Activated CD8-positive, alpha-beta memory T cell treated with anti-CD3 and anti-CD28 coated beads for 1 hour (primary cell): ENCODE measurements at places on chromosomes 1 and 21.

DNA sequence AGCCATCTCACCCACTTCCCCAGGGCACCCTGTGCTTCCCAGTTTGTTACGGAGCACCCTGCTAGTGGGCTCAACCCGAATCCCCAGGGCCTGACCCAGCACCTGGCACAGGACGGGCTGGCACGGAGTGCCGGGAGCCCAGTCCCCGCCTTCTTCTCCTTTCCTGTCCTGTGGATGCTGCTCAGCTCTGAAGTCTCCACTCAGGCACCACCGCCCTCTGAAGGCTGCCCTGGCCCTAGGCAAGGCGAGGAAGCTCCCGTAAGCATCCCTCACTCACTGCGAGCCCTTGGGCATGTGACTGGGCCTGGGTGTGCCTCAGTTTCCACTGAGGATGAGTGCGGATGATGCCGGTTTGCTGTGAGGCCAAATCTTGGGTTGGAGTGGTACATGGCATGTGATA, 21.8 kb downstream of the SLC1A7 start:
- no peak for DNase-seq

GRCh38 chr1:118898712-118899111, 89.4 kb downstream of the TBX15 start:
- DNase-seq = no peak

GRCh38 chr1:14055442-14056223, 355.6 kb downstream of the PRDM2 start:
- DNase-seq = no peak

- DNase-seq = no peak
These were observed 38.7 kb downstream of the CACHD1 start for GRCh38 chr1:64508629-64509028.

GRCh38 chr1:111943846-111944749, 45.4 kb downstream of the KCND3 start:
- no peak for DNase-seq

- no peak for DNase-seq
These were observed 23.6 kb upstream of the TTLL10 start for GRCh38 chr1:1150100-1150499.

GRCh38 chr1:242523719-242524570, 552 bp downstream of the PLD5 start:
- DNase-seq = no peak

DNA sequence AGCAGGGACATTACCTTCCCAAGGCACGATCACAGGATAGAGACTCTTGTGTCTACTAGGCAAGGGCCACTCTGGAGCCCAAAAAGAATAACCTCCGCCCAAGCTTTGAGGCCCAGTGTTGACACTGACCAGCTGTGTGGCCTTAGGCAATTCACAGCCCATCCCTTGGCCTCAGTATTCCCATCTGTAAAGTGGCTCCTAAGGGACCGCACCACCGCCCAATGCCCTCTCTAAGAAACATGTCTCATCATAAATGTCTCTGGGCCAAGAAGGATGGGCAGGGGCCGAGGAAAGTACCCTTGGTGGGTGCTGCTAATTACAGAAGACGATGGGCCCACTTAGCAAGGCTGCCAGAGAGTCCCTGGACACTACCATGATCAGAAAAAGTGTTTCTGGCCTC, 628 bp downstream of the ARHGEF19 start:
- DNase-seq = no peak

- DNase-seq = no peak
These were observed 548 bp upstream of the CDC20 start for GRCh38 chr1:43358121-43358745.

- DNase-seq = peak; percentile 60
These were observed 1.8 kb downstream of the CD160 start for GRCh38 chr1:145720878-145721671.

DNA sequence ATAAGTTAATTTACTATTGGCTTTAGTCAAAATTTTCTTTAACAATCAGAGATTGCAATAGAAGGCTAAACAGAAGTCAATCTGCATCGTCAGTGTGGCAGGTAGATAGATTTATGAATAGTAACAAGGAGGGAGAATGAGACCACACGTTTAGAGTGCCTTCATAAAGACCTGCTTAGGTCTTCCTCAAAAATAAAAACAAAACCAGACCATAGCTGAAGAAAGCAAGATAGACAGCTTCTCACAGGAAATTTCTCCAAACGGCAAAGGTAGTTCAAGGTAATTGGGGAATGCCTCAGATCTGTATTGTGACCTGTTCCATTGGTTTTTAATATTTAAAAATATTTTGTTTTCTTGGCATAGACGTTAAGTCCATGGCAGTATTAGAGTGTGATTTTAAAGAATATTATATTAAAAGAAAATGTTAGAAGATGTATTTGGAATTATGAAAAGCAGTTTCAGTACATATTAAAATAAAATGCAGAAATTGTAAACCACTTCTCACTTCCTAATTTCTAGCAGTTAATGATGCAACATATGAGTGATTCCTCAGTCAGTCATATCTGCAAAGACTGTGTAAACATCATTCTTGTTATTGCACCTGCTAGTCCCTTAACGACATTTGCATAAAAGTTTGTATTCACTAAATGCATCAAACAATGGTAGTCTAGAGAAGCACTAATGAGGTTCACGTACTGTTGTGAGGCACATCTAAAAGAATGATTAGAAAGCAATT, 278.0 kb downstream of the HLX start:
- DNase-seq = no peak

- no peak for DNase-seq
These were observed 42.7 kb upstream of the GLIS1 start for GRCh38 chr1:53781654-53782053.

DNA sequence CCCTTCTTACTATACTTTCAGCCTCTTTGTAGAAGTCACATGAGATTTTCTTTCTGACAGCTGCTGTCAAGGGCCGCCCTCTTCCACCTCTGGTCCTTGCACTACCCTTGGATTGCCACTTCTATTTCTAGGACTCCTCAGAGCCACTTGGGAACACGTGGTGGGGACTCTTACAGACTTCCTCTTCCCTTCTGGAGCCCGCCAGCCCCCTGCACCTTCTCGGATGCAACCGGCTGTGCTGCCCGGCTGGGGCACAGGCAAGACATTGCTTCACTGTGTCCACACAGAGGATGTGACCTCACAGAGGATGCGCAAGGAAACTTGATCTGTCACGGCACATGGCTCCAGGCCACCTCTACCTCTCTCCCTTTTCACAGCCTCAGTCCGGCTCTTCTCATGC, 2.4 kb upstream of the IKBKE start:
- DNase-seq = no peak

DNA sequence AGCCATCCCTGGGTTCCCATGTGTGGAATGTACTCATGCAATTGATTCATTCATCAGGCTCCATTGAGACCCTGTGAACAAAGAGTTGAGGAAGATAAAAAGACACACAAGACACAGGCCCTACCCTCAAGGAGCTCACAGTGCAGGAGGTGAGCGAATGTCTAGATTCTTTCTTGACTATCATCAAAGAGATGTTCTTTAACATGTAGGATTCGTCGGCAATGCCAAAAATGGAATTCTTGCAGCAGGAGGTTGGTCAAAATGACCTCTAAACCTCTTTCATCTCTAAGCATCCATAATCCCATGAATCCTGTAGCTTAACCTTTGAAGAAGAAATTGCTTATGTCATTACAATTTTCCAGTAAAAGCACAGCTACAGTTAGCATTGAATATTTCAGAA, 27.9 kb upstream of the TTF2 start:
- DNase-seq = no peak

GRCh38 chr1:162681122-162681436, 48.8 kb downstream of the DDR2 start:
- DNase-seq = no peak

- no peak for DNase-seq
These were observed 36.7 kb downstream of the KCNQ4 start for GRCh38 chr1:40820251-40820797.

DNA sequence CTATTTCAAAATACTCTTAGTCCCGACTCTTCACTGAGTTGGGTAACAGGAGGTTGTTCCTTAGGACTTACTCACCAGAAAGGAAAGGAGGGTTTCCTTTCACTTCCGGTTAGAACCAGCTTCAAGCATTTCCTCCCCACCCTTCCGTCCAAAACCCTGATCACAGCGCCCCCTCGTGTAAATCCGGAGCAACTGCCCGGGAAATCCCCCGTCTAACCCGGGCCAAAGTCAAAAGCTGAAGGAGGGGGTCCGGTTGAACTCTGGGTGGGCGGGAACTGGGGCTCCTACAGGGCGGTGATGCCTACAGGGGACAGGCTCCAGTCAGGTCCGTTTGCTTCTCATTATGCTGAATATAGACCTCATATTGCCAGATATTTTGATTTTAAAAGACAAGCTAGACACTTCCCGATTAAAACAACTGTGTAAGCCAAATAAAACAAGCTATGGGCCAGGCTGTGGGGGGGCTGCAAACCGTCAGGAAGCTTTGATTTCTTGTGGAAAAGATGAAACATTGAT, 15.0 kb upstream of the MTARC2 start:
- DNase-seq = peak; percentile 27

DNA sequence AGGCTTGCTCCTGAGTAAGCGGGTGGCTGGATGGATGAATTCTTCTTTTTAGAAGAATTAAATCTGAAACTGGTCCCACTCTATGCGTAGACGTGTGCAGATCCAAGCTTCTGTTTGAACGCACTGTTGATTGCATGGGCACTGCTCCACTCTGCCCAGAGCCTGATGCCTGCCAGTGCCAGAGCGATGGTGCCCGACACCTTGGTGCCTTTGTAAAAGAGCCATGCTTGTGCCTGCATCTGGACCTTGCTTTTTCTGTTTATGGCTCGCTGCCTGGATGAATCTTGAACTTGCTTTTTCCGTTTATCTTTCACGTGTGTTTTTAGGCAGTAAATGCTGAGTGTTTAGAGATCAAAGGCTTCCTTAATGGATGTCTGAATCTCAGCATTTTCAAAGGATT, 15.0 kb upstream of the PWP2 start:
- DNase-seq = no peak

- DNase-seq = peak; percentile 60
These were observed 76.7 kb downstream of the ARHGEF16 start for GRCh38 chr1:3530926-3531818.

- no peak for DNase-seq
These were observed 19.7 kb downstream of the BCAR3 start for GRCh38 chr1:93661829-93662474.

GRCh38 chr1:35524106-35524505, 33.1 kb downstream of the KIAA0319L start:
- no peak for DNase-seq

DNA sequence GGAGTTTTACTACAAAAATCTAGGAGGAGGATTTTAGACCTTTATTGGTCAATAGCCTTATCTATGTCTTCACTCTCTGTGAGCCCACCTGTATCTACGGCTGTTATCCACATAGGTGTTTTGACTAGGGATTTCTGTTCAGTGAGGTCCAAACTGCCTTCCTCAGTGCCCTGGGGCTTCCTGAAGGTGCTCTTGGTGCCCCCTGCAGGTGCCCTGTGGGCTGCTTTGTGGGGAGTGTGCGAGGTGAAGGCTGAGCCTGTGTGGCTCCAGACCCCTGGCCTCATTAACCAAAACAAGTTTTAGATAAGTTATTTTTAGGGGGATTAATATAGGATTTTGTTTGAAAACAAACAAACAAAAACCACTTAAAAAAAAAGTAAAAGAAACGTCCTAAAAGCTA, 122.5 kb downstream of the KIF26B start:
- DNase-seq = no peak

DNA sequence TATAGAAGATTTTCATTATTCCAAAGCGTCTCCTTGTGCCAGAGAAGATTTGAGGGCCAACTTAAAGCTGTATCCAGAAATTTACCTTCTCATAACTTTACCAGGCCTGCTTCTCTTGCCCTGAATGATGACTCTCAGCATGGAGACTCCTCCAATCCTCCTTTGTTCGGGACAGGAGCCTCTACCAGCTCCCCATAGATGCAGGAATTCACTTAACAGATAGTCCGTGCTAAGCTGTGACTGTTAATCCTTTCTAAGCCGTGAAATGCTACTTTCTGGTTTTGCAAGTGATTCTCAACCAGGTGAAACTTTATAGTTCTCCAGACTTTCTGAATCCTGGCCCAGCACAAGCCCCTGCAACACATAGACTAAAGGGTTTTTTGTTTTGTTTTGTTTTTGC, 31.8 kb upstream of the KCND3 start:
- no peak for DNase-seq

DNA sequence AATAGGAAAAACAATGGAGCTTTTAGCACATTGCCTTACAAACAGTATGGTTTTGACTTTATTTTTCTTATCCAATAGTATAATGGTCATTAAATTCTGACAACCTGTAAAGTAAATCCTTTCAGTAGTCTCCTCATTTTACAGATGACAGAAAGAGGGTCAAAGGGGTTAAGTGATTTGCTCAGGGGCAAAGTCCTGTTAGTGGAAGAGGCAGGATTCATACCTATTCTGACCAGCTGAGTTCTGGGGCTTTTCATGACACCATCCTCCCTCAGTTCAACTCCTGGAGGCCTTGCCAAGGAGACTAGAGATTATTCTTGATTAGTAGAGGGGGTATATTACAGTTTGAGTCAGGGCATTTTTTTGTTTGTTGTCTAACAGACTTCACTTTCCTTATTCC, 278.7 kb upstream of the DUSP10 start:
- DNase-seq = no peak

- DNase-seq = no peak
These were observed 10.6 kb upstream of the PTTG1IP start for GRCh38 chr21:44884097-44884496.

DNA sequence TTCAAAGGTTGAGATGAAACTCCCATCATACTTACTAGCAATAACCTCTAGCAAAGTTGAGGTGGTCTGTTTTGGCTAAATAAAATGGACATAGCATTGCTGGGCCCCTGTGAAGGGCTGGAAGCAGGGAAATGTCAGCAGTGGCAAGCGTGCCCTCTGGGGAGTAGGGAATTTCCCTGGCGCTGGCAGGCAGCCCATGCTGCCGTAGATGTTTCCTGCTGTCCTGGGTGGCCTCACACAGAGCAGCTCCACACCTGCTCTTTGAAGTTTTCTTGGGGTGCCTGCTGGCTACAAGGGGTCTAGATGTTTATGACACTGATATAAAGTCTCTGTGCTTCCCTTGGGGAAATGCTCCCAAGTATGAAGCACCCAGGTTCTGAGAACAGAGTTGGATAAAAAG, 30.2 kb downstream of the ADARB1 start:
- DNase-seq = no peak

DNA sequence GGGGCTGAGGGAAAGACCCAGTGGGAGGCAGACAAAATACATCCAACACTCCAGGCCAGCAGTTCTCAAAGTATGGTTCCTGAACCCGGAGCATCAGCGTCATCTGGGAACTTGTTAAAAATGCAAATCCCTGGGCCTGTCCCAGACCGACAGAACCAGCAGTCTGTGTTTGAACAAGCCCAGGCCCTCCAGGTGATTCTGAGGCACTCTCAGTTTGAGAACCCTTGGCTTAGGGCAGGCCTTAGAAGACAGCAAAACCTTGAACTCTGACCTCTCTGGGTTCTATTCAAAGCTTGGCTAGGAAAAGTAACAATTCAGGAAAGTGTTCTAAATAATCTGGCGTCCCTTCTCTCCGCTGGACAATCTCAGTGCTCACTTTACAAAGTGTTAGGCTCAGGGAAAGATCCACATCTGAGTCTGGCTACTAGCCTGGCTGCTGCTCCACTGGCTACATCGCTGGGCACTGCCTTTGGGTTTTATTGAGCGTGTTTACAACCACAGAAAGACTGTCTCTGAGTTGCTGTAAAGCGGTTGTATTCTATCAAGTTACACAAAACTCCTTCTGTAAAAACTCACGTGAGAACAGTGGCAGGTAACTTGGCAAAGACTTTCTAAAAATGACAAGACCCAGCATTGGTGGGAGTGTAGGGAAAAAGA, 166.1 kb downstream of the HIVEP3 start:
- no peak for DNase-seq

GRCh38 chr1:184854496-184855140, 100.0 kb upstream of the EDEM3 start:
- DNase-seq = no peak

GRCh38 chr1:55213151-55213884, 1.8 kb downstream of the USP24 start:
- DNase-seq = no peak
